ENCODE measurements at places on chromosomes 2 and 18.

DNA sequence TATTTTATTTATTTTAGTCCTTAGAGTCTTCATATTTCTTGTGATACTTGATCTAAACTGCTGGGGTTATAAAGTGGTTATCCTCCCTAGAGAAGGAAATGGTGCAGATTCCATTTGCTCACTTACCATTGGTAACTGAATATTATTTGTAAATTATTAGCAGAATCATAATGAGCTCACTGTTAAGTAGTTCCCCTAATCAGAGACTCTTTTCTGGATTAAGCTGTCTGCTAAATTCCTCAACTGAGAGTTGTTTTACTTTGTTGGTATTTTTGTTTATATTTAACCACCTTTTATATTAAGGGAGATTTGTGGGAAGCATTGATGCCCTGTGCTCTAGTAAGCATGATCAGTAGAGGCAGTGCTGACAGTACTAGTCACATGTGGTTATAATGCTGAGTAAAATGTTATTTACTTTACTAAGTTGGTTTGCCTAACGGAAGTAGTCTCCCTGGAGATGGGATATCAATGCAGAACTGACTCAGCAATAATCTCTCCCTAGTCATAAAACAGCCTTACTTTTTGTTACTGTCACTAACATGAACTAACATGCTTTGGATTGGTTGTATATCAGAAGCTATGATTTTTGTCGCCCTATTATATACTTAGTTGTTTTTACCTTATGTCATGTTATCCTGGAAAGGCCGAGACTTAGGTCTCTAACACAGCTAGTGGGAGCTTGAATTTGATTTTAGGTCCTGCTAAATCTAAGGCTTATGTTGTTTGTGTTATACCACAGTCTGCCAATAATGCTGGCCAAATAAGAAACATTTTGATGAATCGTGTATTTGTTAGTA, 166.7 kb downstream of the MCFD2 start:
- no peak for DNase-seq

GRCh38 chr2:96463119-96463518, 42.0 kb downstream of the NEURL3 start:
- DNase-seq = no peak

DNA sequence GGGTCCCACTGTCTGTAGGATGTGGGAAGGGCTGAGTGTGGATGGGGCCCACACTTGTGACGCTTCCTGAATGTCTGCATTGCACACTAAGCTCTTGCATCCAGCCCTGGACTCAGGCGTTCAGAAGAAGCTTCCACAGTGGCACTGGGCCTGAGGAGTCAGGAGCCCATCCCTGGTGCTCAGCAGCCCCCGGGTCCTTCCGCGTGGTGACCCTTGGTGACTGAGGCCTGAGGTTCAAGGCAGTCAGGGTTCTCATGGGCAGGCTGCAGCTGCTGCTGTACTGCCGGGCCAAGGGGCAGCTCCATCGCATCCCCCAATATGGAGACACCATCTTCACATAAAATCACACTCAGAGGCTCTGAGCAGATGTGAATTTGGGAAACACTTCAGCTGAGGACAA, 65.8 kb upstream of the TUBA3E start:
- DNase-seq = no peak

GRCh38 chr2:119668546-119668945, 10.5 kb upstream of the TMEM177 start:
- DNase-seq = no peak

- DNase-seq = no peak
Observed at GRCh38 chr2:50955081-50955480, 76.9 kb downstream of the NRXN1 start.

- no peak for DNase-seq
Observed at GRCh38 chr2:130764035-130764820, 8.9 kb downstream of the AMER3 start.

- DNase-seq = no peak
Observed at GRCh38 chr2:2650608-2651375, 319.7 kb upstream of the MYT1L start.

- no peak for DNase-seq
Observed at GRCh38 chr18:37219257-37219656, 346.3 kb downstream of the CELF4 start.

- no peak for DNase-seq
Observed at GRCh38 chr2:170733798-170734600, 18.9 kb downstream of the SP5 start.

- no peak for DNase-seq
Observed at GRCh38 chr2:201157694-201158093, 25.2 kb upstream of the CASP10 start.

GRCh38 chr2:151808258-151809072, 19.8 kb downstream of the ARL5A start:
- no peak for DNase-seq

DNA sequence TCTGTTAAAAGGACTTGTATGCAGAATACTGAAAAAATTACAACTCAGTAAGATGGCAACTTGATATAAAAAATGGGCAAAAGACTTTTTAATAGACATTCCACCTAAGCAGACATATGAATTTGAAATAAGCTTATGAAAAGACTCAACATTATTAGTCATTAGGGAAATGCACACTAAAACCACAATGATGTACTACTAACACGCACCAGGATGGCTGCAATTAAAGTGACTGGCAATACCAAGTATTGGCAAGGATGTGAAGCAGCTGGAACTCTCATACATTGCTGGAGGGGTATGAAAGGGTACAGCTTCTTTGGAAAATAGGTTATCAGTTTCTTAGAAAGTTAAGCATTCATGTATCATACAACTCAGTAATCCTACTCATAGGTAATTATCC, 3.2 kb upstream of the ENOSF1 start:
- DNase-seq = no peak

DNA sequence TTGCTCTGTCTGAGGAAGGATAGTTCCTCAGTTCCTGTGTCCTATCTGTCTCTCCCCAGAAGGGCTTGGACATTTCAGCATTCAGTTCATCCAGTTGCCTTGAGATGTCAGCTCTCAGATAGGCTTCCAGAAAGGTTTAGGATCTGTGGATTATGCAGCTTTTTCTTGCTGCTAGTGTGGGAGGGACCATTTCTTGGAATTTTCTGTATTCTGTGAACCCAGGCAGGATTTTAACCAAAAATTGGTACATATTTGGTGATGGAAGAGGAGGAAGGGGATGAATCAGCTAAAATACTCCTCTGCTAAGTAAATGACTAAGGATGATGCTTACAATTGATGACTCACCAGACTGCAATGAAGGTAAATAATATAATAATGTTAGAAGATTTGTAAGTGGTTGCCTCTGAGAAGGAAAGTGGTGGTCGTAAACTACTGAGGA, 58.6 kb upstream of the DOCK10 start:
- no peak for DNase-seq

- DNase-seq = no peak
Observed at GRCh38 chr2:36294316-36294721, 61.3 kb upstream of the CRIM1 start.

GRCh38 chr2:121360566-121361300, 75.7 kb upstream of the TFCP2L1 start:
- DNase-seq = no peak

DNA sequence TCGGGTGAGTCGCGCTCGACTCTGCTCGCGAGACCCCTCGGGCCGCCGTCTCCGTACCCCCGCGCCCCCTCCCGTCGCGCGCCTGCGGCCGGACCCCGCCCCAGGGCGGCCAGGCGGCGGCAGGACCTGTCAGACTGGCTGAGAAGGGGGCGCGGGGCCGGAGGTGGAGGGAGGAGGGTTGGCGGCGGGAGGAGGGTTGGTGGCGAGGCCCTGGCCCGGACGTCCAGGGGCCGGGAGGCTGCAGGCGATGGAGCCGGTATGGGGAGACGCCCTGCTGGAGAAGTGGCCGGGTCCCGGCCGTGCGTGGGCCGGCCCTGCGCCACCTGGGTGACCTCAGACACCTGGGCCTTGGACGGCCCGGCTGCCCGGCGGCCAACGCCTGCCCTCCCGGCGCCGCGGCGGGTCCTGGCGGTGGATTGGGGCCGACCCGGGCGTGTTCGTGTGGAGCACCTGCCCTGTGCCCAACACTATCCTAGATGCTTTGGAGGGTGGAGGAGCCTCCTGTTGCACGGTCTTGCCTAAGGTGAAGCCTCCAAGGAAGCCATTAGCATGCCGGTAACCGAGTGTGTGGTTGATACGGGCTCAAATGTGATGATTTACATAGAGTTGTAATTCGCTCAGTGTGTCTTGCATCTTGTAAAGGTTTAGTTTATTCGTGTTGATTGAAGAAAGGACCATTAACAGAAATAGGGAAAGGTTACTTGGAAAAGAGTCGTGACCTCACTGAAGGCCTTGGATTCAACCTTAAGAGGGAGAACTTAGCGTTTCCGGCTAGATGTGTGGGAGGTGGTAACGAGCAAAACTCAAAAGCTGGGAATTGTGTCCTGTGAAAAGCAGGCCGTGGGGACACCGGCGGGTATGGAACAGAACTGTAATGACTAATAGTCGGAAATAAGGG, 550 bp downstream of the MYL12B start:
- DNase-seq = no peak

DNA sequence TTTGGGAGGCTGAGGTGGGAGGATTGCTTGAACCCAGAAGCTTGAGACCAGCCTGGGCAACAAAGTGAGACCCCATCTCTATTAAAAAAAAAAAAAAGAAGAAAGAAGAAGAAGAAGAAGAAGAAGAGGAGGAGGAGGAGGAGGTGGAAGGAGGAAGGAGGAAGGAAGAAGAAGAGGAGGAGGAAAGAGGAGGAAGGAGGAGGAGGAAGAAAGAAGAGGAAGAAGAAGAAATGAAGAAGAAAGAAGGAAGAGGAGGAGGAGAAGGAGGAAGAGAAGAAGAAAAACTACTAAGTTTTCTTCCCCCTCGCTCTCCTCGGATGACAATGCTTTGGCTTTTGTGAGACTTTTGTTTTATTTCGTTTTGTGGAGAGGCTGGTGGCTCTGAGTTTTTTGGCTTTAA, 30.1 kb upstream of the EFHD1 start:
- no peak for DNase-seq

DNA sequence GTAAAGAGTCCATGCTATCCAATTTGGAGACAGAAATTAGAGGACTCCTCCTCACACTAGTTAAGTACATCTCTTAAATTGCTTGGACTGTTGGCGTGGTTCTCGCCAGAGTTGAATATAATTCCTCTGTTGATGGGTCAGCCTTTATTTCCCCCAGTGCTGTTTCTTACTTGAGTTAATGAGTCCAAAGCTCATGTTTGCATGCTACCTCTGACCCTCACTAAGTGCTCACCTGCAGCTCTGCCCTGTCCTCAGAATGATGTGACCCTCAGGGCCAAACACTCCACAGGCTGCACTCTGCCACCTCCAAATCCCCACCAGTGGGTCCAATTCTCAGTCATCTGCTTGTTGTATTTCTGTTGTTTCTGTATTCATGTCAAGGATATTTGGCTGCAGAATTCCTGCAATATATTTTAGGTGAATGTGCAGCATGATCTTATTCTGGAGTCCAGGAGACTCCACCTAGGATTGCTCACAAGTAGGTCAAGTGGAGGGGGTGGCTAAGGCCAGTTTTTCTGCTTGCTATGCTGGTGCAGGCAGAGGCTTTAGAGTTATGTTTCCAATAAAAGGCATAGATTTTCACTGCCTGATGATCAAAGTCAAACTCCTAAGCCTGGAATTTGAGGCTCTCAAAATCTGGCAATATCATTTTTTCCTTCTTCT, 37.8 kb downstream of the RDH14 start:
- DNase-seq = no peak

- no peak for DNase-seq
Observed at GRCh38 chr2:153641046-153641445, 162.5 kb upstream of the RPRM start.

DNA sequence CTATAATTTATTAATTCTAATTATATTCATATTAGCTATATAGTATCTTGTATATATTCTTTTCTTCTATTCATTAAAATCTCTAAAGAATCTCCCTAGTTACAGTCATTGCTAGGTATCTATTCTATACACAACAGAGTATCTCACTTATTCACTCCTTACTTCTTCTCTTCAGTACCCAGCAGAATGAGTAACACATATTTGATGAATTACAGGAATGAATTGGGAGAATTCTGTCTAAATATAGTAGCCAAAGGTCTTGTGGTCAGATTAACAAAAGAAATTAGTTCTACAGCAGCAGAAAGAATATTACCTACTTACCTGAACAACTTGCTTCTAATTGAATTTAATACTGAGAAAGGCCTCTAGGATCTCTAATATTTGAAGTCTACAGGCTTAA, 758.0 kb upstream of the ZEB2 start:
- DNase-seq = no peak

DNA sequence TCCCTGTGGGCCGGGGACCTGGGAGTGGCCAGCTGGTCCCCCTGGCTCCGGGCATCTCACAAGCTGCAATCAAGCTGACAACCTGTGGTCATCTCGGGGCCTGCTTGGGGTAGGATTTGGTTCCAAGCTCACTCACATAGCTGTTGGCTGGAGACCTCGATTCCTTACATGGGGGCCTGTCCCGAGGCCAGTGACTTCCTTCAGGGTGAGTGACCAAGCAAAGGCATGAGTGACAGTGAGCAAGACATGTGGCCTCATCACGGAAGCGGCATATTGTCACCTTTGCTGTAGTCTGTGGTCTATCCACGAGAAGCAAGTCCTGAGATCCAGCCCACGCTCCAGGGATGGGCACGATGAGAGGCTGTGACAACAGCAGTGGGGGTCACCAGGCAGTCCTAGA, 131.4 kb upstream of the ID2 start:
- no peak for DNase-seq

DNA sequence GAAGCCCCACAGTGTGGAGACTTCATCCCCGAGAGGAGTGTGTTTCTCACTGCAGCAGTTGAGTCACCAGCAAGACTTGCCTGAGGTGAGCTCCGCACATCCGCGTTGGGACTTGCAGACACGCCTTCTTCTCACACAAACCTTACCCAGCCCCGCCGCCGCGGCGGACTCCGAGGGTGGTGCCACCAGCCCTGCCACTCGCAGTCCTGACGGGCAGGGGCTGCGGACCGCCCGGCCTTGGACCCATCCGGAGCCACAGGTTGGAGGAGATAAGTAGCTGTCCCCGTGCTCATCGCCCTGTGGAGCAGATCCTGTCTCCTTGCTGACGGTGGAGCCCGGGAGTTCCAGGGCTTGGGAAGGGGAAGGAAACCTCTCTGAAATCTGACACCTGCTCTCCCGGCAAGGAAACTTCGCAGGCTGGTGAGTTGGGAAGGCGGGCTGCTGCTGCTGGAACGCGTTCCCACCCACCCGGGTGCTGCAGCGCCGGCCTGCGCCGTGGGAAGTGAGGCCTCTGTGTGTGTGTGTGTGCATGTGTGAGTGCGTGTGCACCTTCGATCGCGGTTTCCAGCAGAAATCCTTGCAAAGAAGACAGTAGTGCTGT, at the start of gene RAB27B:
Gene RAB27B, plus strand, starts transcription at position 197 of the 601 bp plus-strand sequence. CDS start 49,109 bp downstream, outside the sequence.
- DNase-seq = peak; percentile 43

GRCh38 chr18:51857989-51858388, 482.0 kb upstream of the DCC start:
- DNase-seq = no peak

DNA sequence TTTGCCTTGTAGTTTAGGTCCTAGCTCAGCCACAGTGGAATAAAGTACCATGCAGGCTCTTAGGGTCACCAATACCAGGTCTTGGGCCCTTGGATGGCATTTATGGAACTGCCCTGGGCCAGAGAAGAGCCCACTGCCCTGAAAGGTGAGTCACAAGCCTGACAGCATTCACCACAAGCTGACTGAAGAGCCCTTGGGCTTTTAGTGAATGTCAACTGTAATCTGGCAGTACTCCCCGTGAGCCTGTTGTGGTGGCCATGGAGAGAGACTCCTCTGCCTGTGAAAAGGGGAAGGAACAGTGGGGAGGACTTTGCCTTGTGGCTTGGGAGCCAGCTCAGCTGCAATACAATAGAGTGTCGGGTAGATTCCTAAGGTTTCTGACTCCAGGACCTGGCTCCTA, 1389.7 kb downstream of the DSC3 start:
- DNase-seq = no peak

Data from stimulated activated CD8-positive, alpha-beta memory T cell treated with anti-CD3 and anti-CD28 coated beads, Interleukin-12 subunit alpha, Interleukin-12 subunit beta, amount 100 ng/mL, for 4 hours (primary cell).